Pericardium fibroblast (primary cell): ENCODE measurements at places on chromosomes 16 and 17. TPM values are rescaled to one million over a fixed set of nuclear protein-coding genes. Genes with fewer than 3 reads are reported as not detected.

The OTOA gene
- not detected in 2 replicates for total RNA-seq

The SIRT7 gene
- total RNA-seq: 10.7 and 10.8 TPM in 2 replicates

The SLC16A6 gene
- total RNA-seq: 0.26 TPM in 1 of 2 replicates, not detected in the other

The ANKFN1 gene
- not detected in 2 replicates for total RNA-seq

The APPBP2 gene
- total RNA-seq: 25.3 and 30.1 TPM in 2 replicates
